ENCODE measurements at places on chromosomes 13 and 19.

GRCh38 chr19:17073869-17074633 is 1.2 kb downstream of the HAUS8 start:
- no peak for DNase-seq

GRCh38 chr13:48253849-48254248 is 20.8 kb downstream of the ITM2B start:
- DNase-seq = no peak

GRCh38 chr13:40756042-40756441 is 14.9 kb downstream of the MRPS31 start:
- no peak for DNase-seq

GRCh38 chr13:21541980-21542379 is 62.0 kb downstream of the MICU2 start:
- DNase-seq = no peak

GRCh38 chr19:5624018-5624663 is 1.3 kb downstream of the SAFB start:
- DNase-seq = peak; percentile 29

GRCh38 chr13:97221046-97221445 is 1.1 kb upstream of the MBNL2 start:
- DNase-seq = no peak

DNA sequence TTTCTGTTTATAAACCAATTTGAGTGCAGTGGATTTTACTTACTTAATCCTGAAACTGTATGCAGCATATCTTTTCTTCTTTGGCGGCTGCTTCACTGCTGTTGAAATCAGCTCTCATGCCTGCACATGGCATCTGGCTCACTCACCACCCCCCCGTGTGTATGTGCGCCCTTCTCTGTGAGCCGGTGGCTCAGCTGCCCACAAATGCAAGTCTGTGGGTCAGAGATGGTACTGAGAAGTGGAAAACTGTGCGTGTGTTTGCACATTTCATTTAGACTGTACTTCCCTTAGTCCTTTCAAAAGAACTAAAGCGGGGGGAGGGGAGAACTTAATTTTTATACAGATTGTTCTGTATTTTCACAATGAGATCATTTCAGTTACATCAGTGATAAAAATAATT is 307.6 kb downstream of the SHISA2 start:
- DNase-seq = no peak

DNA sequence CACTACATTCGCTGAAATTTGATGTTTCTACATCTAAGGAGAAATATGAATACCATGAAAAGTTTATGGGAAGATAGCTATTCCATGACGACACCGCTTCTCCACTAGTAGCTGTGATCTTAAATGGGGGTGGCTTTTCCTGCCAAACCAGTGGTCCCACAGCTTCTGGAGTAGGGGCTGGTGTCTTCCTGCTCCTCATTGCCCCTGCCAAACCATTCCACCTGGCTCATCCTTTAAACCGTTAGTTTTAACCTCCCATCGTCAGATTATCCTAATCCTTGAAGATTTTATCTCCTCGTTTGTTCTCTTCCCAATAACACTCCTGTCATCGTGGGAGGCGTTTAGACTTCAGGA is 568 bp upstream of the ZNF230 start:
- DNase-seq = peak; percentile 1
